Osteocyte (in vitro differentiated cells): ENCODE measurements at places on chromosomes 12 and 14.

GRCh38 chr12:48954841-48955501 lies 2.3 kb downstream of the ARF3 start:
- DNase-seq = no peak

DNA sequence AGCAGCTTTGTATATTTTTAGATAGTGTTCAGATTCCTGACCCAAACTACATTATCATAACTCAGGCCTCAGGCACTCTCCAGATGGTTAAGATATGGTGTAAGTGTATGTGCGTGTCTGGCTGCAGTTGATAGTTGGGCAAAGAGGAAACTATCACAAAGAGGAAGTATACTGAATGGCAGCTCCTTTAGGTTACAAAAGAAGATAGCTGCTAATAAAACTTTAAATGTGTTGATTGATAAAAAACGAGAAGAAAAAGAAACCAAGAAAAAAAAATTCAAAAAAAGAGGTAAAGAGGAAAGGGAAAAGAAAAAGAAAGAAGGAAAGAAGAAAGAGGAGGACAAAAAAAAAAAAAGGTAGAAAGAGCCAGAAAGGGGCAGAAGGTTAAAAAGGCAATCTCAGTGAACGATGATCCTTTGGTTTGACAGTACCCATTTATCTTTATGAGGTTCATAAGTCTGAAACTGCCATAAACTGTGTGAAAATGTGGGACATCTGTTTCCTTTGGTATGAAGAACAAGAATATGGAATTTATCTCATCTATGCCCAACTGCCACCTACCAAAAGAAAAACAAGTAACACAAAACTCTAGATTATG lies 42.2 kb downstream of the TAOK3 start:
- DNase-seq = no peak

- no peak for DNase-seq
Observed at GRCh38 chr12:26539131-26539530, 293.9 kb downstream of the ITPR2 start.

DNA sequence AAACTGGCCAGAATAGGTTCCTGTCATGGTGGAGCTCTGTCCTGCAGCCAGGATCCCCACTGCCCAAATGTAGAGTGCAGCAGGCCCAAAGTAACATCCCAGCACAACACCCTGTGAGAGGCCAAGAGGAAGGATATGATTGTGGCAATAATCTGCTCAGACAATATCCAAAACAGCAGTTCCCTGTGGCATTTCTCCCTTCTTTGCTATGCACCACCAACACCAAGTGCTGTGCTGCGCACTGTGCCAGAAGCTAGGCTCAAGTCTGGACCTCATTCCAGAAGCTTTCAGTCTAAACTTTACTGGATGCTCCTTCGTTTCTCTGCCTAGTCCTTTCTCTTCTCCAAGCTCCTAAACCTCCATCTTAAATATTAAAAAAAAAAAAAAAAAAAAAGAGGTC lies 33.4 kb downstream of the SLC11A2 start:
- no peak for DNase-seq

- no peak for DNase-seq
Observed at GRCh38 chr12:84802161-84802560, 110.4 kb downstream of the SLC6A15 start.

GRCh38 chr14:56087671-56088471 lies 30.3 kb upstream of the PELI2 start:
- no peak for DNase-seq
